Right lobe of liver (tissue), 6 donors: ENCODE measurements at places on chromosomes 3 and 15. TPM values are rescaled to one million over a fixed set of nuclear protein-coding genes. Genes with fewer than 3 reads are reported as not detected.

DNA sequence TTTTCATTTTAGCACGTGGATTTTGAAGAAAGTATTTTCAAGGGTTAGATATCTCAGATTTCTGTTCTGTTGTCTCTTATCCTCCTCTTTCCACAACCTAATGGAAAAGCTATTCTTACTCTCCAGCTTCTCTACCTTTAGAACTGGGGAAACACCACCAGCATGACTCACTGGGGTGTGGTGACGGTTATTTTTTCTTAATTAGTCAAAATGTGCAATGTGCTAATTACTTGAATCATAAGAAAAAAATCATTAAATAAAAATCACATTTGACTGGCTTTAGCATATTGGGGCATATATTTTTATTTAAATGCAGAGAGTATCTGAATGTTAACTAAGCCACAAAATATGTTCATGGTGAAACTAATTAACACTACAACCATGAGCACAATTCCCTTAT lies 570.7 kb upstream of the AGTR1 start:
- DNase-seq = no peak

The CCR1 gene
- total RNA-seq = 2.0 TPM

DNA sequence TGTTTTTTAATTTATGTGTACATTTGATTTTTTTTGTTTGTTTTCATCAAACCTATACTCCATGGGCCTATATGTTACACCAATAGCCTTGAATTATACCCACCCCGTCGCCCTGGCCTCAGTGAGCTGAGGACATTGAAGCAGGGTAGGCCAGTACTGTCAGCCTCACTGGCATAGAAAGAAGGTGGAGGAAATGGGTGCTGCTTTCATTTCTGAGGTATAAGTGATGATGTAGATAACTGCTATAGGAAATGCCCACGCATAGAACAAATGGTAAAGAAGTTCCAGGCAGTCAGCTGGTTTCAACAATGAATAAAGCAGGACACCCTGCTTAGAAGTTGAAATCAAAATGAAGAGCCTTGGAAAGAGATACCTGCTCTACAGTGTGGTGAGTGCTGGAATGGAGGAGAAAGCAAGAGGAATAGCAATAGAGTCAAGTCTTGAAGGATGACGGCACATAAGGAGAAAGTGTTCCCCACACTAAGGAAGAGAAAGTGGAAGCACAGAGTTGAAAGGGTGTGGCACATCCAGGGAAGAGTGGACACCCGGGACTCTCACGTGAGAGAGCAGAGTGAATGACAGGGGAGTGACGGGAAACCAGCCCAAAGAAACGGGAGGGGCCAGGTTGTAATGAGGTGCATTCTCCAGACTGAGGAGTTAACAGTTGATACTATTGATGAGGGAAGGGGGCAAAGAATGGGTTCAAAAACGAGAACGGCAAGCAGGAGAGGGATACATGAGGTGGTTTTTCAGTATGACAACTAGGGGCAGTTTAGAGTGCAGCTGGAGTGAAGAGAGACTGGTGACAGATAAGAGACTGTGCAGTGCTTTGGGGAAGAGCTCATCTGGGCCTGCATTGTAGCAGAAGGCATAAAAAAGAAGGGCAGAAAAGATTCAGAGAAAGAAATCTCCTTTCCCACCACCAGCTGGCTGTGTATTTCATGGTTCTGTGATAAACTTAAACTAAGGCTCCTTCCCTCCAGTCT lies 70.5 kb downstream of the KLHL25 start:
- DNase-seq = no peak

GRCh38 chr15:90684281-90684680 lies 32.9 kb upstream of the BLM start:
- no peak for DNase-seq

DNA sequence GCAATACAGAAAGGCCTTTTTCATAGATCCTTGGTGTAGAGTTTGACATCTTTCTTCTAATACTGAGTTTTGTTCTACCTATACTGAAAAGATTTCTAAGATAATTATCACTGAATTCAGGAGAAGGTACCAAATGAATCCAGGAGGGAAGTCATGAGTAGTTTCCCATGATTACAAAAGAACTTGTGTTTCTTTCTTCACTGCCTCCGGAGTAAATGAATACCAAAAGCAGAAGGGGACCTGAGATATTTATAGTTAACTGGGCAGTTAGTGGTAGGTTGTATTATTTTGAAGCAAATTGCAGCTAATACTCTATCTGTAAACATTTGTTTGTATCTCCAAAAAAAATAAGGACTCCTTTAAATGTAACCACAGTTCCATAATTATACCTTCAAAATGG lies 175.4 kb downstream of the SUCNR1 start:
- no peak for DNase-seq

The PTX3 gene
- total RNA-seq = not detected

DNA sequence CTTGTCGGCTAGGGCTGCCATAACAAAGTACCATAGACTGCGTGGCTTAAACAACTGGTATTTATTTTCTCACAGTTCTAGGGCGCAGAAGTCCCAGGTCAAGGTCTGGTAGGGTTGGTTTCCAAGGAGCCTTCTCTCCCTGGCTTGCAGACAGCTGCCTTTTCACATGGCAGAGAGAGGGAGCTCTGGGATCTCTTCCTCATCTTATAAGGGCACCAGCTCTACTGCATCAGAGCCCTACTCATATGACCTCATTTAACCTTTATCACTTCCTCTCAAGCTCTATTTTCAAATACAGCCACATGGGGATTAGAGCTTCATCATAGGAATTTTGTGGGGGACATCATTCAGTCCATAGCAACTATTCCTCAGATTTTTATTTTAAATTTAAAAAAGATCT lies 17.6 kb upstream of the PAQR9 start:
- no peak for DNase-seq

DNA sequence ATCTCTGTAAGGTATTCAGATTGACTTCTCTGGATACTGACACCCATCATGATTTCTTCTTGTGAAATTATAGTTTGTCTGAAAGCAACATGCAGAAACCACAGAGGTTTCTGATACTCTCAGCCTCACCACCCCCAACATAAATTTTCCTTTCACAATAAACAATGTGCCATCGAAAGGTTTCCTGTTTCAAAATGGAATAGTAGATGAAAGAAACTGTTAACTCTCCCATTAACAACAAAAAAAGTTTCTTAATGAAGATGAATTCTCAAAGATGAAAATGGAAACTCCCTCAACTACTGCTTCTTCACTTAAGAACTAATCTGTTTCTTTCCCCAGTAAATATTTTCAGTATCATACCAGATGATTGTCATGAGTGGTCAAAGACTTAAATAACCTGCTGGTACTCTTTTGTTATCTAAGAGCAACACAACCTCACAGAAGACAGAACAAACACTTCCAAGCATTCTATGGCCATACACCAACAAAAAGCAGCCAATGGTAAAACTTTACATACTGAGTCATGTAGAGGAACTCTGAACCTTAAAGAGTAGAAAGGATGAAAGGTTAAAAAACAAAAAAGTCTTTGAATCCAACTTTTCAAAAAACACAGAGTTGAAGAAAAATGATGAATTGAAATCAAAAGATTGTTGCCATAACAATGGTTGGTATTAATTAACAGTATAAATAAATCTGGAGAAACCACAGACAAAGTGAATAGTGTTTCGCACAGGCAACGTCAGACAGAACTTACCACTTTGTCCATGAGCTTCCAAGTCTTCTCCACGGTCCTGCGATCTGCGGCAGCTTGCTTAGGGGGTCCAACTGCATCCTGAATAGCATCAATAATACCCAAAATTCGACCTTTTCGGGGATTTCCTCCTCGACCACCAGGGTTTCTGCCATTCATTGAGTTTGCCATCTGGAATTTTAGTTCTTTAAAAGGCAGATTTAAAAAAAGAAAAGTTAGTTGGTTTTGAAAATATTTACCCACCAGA lies 1.9 kb downstream of the CBLB start:
- DNase-seq = no peak

The FAM107A gene
- total RNA-seq = 0.39 TPM

GRCh38 chr3:87390353-87390752 lies 114.0 kb upstream of the POU1F1 start:
- no peak for DNase-seq

The ANKRD34C gene
- total RNA-seq = not detected

DNA sequence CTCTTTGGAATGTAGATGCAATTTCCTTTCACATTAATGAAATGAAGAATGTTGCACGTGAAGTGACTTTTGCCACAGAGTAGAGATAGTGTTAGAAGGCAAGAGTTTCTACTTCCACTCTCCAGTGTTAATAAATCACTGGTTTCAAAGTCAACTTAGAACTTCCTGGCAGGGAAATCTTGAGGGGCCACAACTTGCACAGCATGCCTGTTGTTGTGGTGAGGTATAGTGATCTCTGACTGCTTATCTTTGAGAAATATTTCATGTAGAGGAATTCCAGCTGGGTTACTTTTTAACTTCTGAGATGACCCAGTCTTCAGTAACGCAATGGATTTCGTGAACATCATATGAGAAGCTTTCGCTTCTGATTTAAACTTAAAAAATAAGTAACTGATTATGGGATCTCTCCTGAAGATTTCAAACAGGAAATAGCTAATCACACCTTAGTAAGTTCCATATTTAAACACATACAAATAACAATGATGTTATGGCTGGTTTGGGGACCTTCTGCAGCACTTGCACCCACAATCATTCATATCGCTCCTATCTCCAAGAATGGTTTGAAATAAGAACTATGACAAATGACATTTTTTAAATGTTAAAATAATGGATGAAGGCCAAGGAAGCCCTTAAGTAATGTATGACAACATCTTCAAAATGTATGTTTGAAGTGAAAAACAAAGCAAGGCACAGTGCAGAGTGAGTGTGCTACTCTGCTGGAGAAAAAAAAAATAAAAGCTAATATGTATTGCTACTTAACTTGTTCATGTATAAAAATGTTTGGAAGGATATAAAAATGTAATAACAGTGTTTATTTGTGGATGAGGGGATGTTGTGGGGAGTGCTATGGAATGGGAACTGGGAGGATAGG lies 726.5 kb upstream of the NECTIN3 start:
- no peak for DNase-seq

GRCh38 chr3:17865631-17866030 lies 123.2 kb upstream of the TBC1D5 start:
- DNase-seq = no peak

DNA sequence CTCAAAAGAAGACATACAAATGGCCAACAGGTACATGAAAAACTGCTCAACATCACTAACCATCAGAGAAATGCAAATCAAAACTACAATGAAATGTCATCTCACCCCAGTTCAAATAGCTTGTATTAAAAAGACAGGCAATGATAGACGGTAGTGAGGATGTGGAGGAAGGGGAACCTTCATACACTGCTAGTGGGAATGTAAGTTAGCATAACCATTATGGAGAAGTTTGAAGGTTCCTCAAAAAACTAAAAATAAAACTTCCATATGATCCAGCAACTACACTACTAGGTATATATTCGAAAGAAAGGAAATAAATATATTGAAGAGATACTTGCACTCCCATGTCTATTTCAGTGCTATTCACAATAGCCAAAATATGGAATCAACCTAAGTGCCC lies 62.8 kb upstream of the PPARG start:
- no peak for DNase-seq

DNA sequence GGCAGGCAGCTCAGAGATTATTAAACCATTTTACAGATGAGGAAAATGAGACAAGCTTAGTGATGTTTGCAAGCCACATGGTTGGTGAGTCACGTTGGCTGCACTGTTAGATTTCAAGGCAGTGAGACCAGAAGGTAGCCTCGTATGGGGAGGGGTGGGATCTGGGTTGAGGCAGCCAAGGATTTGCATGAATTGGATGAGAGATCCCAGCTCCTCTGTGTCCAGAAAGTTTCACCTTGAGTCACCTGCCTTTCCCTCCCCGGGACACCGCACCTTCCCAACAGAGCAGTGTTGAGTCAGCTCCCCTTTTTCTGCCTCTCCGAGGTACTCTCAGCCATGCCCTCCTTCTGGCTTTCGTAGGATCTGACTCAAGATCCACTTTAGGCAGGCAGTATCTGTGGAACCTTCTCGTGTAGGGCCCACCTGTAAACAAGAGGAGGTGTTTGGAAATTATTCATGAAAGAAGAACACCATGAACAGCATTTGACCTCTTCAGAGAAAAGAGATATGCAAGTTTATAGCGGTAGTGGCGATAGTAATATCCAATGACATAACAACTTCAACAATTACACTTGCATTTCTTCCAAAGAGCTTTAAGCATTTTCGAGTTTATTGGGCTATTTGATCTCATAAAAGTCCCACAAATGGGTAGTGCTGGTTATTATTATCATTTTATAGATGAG lies 46.8 kb upstream of the VPS8 start:
- no peak for DNase-seq

The ILDR1 gene
- total RNA-seq = 0.33 TPM

GRCh38 chr3:153621953-153622352 lies 459.9 kb downstream of the RAP2B start:
- DNase-seq = no peak

DNA sequence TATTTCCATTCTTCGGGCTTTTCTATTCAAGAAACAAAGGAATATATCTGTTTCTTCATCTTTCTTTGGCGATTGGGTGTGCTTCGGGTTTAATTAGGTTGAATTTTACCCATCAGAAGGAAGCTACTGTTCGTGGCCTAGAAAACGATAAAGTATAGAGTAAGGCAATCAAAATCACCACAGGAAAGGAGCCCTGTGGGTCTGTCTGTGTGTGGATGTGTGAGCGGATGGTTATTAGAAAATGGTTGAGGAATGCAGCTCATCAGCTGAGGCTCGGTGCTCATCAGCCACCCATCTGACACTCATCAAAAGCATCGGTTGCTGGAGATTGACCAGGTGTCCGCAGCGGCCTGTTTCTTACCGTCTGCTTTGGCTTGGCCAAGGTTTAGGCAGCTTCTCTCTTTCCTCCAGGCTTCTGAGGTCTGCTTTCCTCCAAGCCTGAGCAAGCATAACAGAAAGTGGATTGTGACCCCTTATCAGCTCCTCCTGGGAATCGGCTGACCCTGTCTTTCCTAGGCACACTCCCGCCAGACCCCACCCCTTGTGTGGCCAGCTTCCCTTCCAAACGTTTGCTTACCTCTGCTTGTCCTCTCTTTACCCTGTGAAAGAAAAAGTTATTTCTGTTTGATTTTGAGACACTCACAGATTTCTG lies 17.6 kb upstream of the ISLR start:
- DNase-seq = no peak

The PROS1 gene
- 186 TPM for total RNA-seq

- DNase-seq = no peak
Measured at GRCh38 chr15:81074773-81075172, 59.3 kb upstream of the CFAP161 start.

GRCh38 chr3:13544293-13544831 lies 4.6 kb upstream of the FBLN2 start:
- DNase-seq = no peak

The SETMAR gene
- 5.7 TPM for total RNA-seq

GRCh38 chr3:141400073-141400971 lies 32.0 kb downstream of the ZBTB38 start:
- DNase-seq = no peak
